ENCODE measurements at places on chromosomes 7 and 10.
A peak's percentile ranks its signal among the peaks of the same experiment; 100 is the strongest.

- no peak for DNase-seq
Measured at GRCh38 chr10:116728526-116729096, 13.8 kb downstream of the HSPA12A start.

DNA sequence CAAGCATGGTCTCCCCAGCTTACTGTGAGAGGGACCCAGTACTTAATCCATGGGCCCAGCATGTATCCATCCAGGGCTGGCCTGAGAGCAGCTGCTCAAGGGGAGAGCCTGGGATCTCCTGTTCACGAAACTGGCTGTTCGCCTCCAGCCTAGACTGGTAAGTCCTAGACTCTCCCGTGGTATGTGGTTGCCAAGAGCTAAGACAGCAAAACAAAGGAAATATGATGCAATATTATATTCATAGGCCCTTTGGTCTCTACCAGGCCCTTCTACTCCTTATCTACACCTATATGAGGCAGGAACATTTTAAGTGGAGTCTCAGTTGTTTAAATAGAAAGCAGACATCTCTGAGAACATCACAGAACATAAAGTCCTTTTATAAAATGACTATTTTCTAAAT lies 28.9 kb upstream of the STK17A start:
- DNase-seq = peak; percentile 26

DNA sequence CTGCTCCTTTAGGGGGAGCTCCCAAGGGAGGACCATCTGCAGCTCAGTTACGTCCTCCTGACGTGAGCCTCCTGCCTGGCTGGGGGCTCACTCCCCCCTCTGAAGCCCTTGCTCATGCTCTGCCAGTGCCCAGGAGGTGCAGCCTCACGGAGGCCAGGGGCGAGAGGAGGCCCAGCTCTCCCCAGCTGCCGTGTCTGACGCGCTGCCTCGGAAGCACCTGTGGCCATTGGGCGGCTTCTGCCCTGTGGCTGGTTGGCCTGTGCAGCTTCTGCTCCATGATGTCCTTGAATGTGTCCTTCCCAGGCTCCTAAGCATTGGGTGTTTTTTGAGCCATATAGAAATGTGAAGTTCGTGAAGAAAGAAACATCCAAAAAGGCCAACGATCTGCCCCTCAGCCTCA lies 91.3 kb downstream of the DYNC2I1 start:
- no peak for DNase-seq

DNA sequence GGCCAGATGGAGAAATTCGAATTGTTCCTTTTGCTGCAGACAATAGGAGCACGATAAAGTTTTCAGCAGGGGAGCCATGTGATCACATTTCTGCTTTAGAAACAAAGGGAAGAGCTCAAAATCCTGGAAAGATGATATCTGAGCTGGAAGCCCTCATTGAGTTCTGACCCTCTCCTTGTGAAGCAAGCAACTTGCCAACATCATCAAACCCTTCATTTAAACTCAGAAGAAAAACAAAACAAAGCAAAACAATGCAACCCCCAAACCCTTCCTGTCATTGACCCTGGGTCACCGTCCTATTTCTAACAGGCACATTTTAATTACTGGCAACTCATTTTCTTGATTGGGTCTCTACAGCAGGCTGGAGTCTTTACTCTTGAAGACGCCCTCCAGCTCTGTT lies 198.3 kb upstream of the ZNF32 start:
- DNase-seq = no peak

DNA sequence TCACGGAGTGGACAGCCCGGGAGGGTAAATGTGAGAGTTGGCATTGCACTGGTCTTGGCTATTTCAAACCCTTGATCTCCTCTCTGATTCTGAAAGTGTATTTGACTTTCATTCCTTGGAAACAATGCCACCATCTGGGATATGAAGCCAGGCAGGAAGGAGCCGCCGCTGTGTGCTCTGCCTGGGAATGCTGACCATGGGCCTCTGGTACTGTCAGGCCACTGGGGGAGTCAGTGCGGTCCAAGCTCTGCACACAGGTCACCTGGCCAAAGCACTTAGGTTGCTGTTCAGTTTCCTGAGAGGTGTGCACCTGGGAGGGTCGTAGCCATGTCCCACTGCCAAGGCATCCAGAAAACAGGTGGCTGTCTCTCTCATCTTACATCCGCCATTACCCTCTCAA lies 68.5 kb upstream of the SHH start:
- DNase-seq = no peak

DNA sequence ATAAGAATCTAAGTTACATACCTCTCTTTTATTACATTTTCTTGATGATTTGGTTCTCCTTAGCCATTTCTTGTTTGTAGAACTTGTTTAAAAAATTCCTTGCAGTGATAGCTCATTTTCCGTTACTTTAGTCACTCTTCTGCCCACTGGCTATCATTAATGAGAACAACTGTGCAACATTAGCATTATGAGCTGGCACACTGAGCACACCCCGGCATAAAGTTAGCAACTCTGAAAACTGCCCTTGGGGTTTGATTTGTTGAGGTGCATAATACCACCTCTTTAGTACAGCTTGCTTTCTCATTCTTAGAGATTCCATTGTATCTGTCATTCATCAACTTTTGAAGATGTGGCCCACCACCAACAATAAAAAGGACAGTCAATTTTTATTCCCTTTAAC lies 87.6 kb upstream of the ADCY1 start:
- no peak for DNase-seq

DNA sequence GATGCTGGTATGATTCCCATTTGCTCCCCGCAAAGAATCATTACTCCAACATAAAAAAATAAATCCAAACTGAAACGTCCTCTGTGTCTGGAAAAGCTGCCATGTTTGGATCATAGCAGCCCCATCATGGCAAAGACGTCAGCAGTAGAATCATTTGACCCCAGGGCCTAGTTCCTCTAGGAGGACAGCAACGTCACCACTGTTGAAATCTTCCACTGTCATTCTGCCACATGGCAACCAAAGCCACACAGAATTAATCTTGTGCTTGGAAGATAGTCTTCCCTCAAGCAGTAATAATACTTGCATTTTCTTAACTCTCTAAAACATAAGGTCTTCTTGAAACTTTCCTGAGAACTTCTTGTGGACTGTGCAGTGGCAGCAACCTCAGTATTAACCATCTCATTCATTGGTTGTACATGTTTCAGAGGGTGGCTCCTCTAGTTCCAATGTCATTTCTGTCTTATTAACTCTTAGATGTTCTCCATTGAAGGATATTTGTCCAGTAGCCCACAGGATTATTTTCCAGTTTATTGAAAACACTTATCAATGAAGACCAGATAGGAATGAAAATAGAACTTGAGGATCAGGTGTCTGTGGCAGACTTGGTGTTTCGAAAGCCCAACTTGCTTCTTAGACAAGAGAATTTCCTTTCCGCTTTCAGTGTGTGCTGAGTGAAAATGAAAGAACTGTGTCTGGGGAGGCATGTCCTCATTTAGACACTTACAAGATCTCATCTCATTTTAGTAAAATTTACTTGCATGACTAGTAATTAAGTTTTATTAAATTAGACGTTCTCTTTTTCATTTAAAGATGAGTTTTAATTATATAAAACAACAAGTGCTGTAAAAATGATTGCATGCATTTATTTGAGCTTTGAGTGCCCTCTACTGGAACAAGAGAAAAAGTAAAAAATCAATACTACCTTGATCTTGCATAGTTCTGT lies 28.9 kb upstream of the INHBA start:
- DNase-seq = peak; percentile 53

GRCh38 chr7:3154881-3155494 lies 111.3 kb upstream of the CARD11 start:
- peak; percentile 77 for DNase-seq

DNA sequence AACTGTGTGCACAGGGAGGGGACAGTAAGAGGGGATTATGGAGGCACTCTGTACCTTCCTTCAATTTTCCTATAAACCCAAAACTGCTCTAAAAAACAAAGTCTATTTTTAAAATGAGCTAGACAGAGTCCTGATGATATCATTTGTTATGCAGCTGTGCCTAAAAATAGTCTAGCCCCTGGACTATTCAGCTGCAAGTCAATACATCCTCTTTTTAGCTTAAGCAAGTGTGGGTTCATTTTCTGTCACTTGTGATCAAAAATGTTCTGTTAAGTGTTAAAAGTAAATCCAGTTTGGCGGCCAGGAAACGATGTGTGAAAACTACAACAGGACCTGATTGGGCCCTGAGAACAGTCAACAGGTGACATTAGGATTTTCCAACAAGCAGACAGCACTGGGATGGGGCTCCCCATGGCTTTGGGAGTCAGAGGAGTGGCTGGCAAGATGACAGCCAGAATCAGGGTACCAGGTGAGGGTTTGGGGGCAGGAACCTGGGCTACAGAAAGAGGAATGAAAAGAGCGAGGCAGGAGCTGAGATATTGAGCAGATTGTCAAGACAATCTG lies 33.9 kb downstream of the FAM107B start:
- DNase-seq = no peak

GRCh38 chr7:106042196-106042611 lies 69.9 kb downstream of the SYPL1 start:
- no peak for DNase-seq

DNA sequence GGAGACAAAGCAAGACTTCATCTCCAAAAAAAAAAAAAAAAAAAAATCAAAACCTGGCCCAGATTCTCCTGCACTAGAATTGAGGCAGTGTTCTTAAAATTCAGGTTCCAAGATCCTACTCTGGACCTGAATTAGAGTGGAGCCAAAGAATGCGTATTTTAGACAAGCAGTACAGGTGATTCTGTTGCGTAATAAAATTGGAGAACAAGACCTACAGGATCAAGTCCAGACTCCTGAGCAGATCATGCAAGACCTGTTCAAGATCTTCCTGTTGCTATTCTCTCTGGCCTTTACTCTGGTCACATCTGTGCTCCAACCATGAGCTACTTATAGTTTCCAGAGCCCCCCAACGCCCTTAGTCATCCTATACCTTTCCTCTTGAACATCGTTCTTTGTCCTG lies 51.5 kb upstream of the RSBN1L start:
- no peak for DNase-seq

- no peak for DNase-seq
Measured at GRCh38 chr7:25712500-25712899, 439.5 kb upstream of the NFE2L3 start.

- DNase-seq = no peak
Measured at GRCh38 chr10:72204296-72204695, 11.5 kb upstream of the ANAPC16 start.

- DNase-seq = no peak
Measured at GRCh38 chr10:98328163-98328562, 60.2 kb upstream of the LOXL4 start.

- no peak for DNase-seq
Measured at GRCh38 chr7:53904355-53904754, 637.8 kb upstream of the VSTM2A start.

DNA sequence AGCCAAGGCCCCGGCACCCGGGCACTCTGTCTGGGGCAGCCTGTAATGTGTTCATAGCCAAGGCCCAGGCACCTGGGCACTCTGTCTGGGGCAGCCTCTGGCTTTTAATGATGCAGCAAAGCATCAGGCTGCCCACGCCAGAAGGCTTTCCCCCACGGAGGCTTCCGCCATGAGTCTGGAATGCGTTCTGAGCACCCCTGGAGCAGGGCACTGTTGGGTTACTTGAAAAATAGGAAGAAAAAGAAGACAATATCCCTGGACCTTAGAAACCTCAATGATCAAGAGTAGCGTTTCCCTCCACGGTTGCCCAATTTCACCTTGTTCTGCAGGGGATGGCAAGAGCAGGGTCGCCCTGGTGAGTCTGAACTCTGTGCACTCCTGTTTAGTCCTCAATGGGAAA lies 565.0 kb downstream of the PTPRN2 start:
- DNase-seq = no peak

GRCh38 chr7:99791021-99791420 lies 7.0 kb upstream of the CYP3A4 start:
- no peak for DNase-seq

DNA sequence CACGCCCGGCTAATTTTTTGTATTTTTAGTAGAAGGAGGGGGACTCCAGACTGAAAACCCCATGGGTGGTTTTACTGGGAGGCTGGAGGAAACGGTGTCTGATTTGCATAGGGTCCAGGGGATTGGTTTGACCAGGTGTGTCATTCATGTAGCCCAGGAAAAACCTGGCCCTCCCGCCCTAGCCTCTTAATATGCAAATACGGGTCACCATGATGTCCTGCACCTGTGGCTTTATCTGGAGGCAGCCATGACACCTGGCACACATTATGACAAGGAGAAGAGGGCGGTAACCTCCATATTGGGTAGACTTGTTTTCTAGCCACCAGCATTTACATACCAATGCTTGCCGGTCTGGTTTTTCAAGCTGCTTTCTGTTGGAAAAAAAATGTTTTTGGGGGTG lies 68.0 kb downstream of the TRIL start:
- no peak for DNase-seq

DNA sequence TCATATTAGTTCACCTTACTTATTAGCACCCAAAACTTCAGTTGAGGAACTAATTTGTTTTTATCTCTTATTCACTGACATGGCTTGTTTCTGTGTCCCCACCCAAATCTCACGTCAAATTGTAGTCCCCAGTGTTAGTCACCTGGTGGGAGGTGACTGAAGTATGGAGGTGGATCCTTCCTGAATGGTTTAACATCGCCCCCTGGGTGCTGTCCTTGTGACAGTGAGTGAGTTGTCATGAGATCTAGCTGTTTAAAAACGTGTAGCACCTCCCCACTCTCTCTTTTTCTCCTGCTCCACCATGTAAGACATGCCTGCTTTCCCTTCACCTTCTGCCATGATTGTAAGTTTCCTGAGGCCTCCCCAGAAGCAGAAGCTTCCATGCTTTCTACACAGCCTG lies 75.0 kb upstream of the HECTD2 start:
- DNase-seq = no peak

- DNase-seq = no peak
Measured at GRCh38 chr7:15046861-15047260, 144.3 kb upstream of the DGKB start.

GRCh38 chr10:86043236-86043635 lies 323.4 kb downstream of the GRID1 start:
- no peak for DNase-seq

GRCh38 chr7:92647652-92648051 lies 57.5 kb upstream of the FAM133B start:
- no peak for DNase-seq

DNA sequence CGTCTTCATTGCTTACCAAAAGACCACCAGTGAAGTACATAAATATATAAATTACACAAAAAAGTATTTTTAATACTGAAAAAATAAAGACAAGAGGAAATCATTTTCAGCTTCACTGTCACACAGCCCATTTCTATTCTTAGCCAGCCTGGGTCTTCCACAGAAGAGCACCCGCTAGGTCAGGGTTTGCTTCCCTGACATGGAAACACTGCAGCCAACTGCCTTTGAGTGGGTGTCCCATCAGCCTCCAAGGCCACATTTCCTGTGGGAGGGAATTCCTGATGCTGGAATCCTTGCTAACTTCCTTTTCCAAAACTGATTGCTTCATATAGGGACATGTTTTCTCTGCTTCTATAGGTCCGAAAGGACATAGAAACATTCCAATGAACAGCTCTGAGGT lies 137.8 kb upstream of the CAV2 start:
- DNase-seq = no peak

DNA sequence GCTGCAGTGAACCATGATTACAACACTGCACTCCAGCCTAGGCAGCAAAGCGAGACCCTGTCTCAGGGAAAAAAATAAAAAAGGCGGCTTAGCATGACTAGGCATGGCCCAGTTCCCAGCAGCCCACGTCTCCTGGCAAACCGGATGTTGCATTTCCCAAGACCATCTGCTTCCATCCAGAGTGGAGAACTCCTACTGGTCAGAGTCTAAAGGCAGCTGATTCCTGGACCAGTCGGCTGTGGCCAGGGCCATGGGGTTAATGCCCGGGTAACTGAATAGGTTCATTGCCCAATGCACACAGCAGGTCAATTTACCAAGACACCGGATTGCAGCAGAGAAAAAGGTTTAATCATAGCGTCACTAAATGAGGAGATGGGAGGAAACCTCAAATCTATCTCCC lies 133.1 kb downstream of the MYL10 start:
- no peak for DNase-seq

GRCh38 chr7:31160941-31161340 lies 108.8 kb downstream of the ADCYAP1R1 start:
- no peak for DNase-seq

All from activated CD4-positive, alpha-beta T cell treated with anti-CD3 and anti-CD28 coated beads, Interleukin-2, Interleukin-6, amounts not matched to agents 100 ng/mL and 50 ng/mL, durations not matched to agents 16 hours and 8 hours (primary cell).